H4 (cell line): ENCODE measurements at places on chromosomes 1 and 21.

DNA sequence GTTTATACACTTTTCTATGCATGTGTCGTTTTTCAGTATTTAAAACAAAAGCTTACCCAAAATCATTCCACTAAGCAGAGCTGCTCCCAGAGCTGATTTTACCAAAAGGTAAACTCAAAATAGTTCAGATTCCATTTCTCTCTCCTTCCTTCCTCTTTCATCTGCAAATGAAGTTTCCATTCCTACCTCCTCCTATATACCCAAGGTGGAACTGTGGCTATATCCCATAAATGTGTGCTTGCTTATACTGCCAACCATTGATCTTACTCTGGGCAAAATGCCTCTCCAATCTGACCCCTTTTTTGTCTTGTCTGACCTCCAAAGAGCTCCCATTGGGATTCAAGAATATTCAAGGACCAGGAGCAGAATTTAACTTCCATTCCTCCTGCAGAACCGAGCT lies 9.5 kb downstream of the OLFML2B start:
- no peak for DNase-seq

- DNase-seq = no peak
These were observed 103.1 kb downstream of the IER5 start for GRCh38 chr1:181191494-181192040.

GRCh38 chr1:220353229-220354012 lies 81.2 kb upstream of the RAB3GAP2 start:
- DNase-seq = no peak

DNA sequence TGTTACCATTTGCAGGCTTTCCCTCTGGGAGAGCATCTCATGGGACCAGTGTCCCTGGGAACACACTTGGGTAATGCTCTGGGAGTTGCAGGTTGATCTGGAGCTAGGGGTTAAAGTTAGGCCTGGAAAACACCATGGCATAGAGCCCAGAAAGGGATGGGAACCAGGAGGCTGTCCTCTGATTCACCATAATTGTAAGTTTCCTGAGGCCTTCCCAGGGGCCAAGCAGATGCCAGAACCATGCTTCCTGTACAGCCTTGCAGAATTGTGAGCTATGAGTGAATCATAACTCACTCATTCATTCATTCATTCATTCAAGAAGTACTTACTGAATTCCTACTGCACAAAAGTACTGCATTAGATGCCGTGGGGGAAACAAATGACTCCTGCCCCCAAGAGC lies 50.0 kb downstream of the LACTBL1 start:
- no peak for DNase-seq

DNA sequence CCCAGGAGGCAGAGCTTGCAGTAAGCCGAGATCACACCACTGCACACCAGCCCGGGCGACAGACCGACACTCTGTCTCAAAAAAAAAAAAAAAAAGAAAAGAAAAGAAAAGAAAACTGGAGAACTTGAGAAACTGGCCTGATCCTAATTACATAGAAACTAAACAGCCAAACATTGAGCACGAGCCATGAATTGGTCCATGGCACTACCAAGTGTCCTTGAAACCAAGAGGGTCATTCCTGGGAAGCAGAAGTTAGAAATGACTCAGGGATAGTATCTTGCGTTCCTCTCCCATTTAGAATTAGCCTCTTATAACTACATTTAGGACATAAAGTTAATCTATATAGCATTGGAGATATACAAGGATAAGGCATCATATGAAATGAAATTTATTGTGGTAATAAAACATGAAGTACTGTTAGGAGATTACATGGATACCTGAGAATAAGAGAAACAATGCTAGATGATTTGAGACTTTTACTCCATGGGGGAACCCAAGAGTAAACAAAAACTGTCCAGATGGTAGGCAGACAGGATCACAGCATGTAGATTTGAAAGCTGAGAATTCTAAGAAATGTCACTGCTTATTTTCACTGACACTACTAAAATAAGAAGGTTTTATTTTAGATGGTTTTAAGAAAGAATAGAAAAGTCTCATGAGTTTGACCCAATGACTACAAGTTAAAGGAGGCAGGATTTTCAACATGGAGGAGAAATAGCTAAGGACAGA lies 39.5 kb upstream of the CPLANE2 start:
- no peak for DNase-seq

DNA sequence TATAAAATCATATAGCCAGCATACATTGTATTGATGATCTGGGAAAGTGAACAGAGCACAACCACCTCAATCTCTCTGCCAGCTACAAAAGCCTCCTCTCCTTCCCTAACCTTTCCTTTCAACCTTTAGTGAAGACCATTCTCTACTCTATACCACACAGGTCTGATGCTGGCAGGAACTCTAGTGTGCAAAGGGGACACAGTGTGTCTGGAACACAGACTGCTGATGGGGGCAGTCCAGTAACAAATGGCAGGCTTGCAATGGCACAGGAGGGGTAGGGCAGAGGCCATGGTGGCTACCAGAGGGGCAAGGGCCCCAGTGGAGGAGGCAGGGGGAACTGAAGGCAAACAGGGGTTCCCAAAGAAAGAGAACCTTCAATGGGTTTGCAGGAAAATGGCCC lies 37.0 kb downstream of the CEP170 start:
- DNase-seq = no peak

GRCh38 chr1:20612221-20612746 lies 21.0 kb upstream of the PINK1 start:
- DNase-seq = peak; percentile 42

DNA sequence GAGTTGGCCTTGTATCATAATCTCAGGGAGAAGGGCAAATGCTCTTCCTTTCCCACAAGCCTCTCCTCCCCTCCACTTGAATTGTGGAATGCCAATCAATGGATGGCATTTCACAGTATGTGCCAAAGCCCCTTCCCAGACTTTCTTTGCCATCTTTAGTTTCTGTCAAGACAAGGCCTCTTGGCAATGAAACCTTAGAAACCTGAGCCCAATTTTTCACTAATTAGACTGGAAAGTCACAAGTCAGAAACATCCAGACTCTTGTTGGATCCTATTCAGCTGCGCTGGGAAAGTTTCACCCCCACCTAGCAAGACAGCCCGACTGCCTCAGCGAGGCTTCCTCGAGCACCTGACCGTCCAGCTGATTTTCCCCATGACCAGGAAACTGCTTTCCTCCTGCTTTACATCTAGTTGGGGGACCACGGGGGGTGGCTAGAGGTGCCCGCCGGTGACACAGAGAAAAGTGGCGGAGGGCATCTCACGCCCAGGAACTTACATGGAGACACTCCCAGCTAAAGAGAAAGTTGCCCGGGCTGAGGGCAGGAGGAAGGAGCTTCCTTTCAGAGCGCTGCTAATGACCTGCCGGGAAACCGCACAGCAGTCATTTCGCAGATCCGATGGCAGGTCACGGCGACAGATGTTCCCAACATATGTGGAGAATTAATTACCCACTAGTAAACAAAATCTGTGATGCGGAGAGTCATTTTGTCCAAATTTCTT lies 302.6 kb upstream of the RRP15 start:
- DNase-seq = no peak

DNA sequence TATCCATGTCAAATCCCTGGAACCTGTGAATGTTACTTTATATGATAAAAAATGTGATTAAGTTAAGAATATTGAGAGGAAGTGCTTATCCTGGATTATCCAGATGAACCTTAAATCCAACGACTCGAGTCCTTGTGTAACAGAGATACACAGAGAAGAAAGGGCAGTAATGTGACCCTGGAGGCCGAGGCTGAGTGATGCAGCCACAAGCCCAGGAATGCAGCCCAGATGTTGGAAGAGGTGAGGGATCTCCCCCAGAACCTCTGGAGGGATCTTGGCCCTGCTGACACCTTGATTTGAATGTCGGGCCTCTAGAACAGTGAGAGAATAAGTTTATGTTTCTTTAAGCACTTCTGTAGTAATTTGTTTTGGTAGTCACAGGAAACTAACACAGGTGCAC lies 18.0 kb downstream of the LPGAT1 start:
- no peak for DNase-seq

DNA sequence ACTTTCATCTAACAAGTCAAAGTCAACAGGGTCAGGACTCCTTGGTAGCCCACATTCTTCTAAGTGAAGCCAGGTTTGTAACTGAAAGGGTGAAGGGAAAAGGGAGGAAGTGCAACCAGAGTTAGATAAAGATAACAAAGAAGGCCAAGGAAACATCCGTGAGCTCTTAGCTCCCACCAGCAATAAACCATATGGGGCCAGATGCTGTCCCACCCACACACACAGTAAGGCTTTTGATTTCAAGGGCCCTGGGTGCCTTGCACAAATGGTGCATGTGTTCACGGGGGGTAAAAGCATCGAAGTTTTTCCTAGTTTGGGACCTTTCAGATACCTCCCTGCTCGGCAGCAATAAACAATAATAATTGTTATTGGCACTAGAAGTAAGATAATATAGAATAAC lies 5.1 kb upstream of the TIAM1 start:
- DNase-seq = no peak

DNA sequence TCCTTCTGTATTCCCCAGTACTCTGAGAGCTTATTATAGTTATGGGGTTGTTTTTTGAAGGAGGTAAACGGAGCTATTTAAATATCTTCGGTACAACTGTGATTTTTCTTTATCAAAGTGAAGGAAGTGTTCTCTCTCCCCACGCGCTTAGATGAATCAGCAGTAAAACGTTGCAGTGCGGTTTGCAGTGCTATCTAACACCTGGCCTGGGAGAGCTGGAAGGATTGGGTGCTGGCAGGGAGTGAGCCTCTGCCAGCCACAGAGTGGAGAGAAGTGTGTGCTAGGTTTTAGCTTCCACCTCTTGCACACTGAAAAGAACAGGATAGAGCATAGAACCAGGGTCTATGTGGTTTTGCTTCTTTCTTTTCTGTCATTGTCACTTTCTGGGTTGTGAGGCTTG lies 165.9 kb downstream of the SDCCAG8 start:
- peak; percentile 94 for DNase-seq

- DNase-seq = no peak
These were observed 29.9 kb downstream of the LDLRAD2 start for GRCh38 chr1:21841852-21842466.

GRCh38 chr1:156152628-156153027 lies 757 bp upstream of the SEMA4A start:
- DNase-seq = no peak

DNA sequence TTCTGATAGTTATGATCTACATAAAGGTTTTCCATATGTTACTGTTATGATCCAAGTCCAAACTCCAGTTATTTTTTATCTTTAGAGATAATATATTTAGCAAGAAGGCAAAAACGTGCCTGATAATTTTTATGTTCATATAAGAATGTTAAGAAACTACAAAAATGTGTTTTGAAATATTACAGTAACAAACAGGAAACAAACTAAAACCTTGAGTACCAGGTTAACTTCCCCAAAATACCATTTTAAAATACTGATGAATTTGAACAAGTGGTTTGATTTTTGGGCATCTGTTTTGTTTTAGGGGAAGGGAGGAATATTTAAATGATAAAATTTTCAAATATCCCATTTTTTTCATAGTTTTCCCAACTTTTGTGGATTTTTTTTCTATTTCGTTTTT lies 124.8 kb downstream of the NR5A2 start:
- no peak for DNase-seq

DNA sequence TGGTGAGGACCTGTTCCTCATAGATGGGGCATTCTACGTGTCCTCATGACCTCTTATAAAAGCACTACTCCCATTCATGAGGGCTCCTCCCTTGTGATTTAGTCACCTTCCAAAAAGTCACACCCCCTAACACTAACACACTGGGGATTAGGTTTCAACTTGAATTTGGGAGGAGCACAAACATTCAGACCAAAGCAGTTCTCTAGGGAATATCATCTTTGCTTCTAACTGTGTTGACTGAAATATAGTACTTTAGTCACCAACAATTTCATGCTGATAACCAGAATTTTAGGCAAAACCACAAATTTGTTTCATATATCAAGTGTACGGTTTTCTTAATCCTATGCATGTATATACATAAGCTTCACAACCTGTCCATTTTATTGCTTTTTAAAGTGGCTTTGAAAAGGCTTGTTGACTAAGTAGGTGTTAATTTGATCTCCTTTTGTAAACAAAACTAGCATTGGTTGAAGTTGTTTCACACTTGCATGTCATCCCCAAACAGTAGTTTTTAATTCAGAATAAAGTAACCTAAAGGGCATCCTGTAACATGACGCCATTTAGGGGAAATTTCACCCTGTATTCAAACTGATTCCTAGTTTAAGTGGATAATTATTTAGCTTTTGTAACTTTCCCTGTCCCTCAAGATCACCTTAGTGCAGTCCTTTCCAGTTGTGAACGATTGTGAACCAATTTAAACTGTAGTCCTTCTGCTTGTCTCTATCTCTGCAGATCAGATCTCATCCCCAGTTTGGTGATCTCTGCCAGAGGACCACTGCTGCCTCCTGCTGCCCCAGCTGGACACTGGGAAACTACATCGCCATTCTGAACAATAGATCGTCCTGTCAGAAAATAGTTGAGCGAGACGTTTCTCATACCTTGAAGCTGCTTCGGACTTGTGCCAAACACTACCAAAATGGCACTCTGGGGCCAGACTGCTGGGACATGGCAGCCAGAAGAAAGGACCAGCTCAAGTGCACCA lies 141.1 kb downstream of the TLR5 start:
- DNase-seq = no peak

- no peak for DNase-seq
These were observed 8.8 kb upstream of the ETV3 start for GRCh38 chr1:157147037-157147436.

DNA sequence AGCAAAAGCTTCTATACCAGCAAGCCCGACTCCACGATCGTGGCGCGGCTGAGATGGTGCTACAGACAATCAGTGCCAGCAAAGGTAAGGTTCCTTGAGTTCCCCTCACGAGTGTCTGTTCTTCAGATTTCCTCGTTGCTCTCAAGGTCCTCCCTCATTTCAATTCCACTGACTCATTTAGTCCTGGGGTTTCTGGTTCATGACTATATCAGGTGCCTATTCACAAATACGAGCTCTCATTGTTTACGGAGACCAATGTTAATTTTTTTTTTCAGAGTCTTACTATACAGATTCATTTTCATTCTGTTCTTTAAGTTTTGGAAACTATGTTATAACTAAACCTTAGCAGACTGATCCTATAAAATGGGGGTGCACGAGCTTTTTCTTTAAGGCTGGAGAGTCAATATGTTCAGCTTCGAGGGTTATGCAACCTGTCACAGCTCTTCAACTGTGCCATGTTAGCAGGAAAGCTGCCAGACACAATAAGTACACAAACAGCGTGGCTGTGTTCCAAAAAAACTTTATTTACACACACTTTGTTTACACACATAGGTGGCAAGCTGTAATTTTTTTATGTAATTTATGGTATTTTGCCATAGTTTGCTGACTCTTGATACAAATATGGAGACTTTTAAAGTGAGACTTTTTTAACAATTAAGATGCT lies 134.3 kb downstream of the ZP4 start:
- DNase-seq = no peak

DNA sequence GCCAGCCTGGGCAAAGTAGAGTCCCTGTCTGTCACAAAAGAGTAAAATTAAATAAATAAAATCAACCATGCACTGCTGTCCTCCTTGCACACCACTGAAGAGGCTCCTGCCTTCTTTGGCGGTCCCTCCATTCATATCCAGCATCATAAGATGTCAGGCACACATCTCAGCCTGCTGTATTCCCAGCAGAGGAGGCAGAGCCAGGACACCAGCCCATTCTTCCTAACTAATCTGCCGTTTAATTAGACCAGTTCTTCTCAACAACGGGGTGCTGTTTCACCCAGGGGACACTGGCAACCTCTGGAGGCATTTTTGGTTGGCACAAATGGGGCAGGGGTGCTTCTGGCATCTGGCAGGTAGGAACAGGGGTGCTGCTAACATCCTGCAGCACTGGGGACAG lies 119.7 kb downstream of the ETS2 start:
- no peak for DNase-seq

GRCh38 chr1:163142152-163142551 lies 60.6 kb downstream of the RGS5 start:
- no peak for DNase-seq

GRCh38 chr1:231695439-231696255 lies 69.1 kb downstream of the DISC1 start:
- DNase-seq = no peak

- DNase-seq = peak; percentile 68
These were observed 17.0 kb downstream of the DHRS3 start for GRCh38 chr1:12600880-12601633.
